ENCODE measurements at places on chromosomes 7 and 10. TPM values are rescaled to one million over a fixed set of nuclear protein-coding genes. Genes with fewer than 3 reads are reported as not detected.

Gene HOXA4
- total RNA-seq: 1.0 TPM

Gene C7orf33
- not detected for total RNA-seq

Gene CLCN1
- 0.16 TPM for total RNA-seq

Gene C10orf71
- total RNA-seq: 0.37 TPM

Gene FBXO24
- 1.6 TPM for total RNA-seq

Gene LOXL4
- 8.8 TPM for total RNA-seq

Gene BET1
- total RNA-seq: 62.7 TPM

Gene ZNF479
- not detected for total RNA-seq

Gene ZCWPW1
- 4.2 TPM for total RNA-seq

Gene HMX2
- total RNA-seq: not detected

Gene NME8
- total RNA-seq: not detected

Gene C10orf105
- 0.26 TPM for total RNA-seq

Gene FFAR4
- 0.16 TPM for total RNA-seq

Gene TPST1
- 172 TPM for total RNA-seq

Gene LHFPL3
- total RNA-seq: 0.26 TPM

Gene STEAP2
- 31.4 TPM for total RNA-seq

Gene MOGAT3
- not detected for total RNA-seq

Gene ELN
- total RNA-seq: 483 TPM

Gene NANOS1
- total RNA-seq: 2.2 TPM

Gene TMEM72
- not detected for total RNA-seq

Gene NPS
- total RNA-seq: not detected

Gene CUL1
- total RNA-seq: 49.8 TPM

Gene CHAT
- not detected for total RNA-seq

Gene CYP26C1
- not detected for total RNA-seq

Gene MLXIPL
- total RNA-seq: 0.37 TPM

Gene MYO3A
- 7.0 TPM for total RNA-seq

Gene CYP3A4
- not detected for total RNA-seq

Gene RARRES2
- 86.2 TPM for total RNA-seq

Gene KCTD7
- total RNA-seq: 18.5 TPM

Gene IGFBP3
- total RNA-seq: 150 TPM

Gene SEMA3A
- 24.3 TPM for total RNA-seq

Gene POMZP3
- total RNA-seq: 3.0 TPM

Gene HOXA6
- 8.4 TPM for total RNA-seq

Gene GPR15LG
- total RNA-seq: 16.6 TPM

Gene ANKRD7
- 3.1 TPM for total RNA-seq

Gene ZPBP
- 0.21 TPM for total RNA-seq

Gene ASIC3
- total RNA-seq: 1.1 TPM

Gene MYH16
- total RNA-seq: not detected

Gene STEAP1
- 5.8 TPM for total RNA-seq

Gene ASAH2
- 1.1 TPM for total RNA-seq

Gene PAPOLB
- total RNA-seq: 2.2 TPM

Gene PRPS1L1
- total RNA-seq: not detected

Gene PVRIG
- 0.21 TPM for total RNA-seq

Gene HECW1
- 0.16 TPM for total RNA-seq

Gene TRIL
- 20.4 TPM for total RNA-seq

Gene SHH
- 13.8 TPM for total RNA-seq

Gene PAX4
- not detected for total RNA-seq

Gene ATRNL1
- total RNA-seq: 153 TPM

Gene PNLIPRP3
- not detected for total RNA-seq

Gene CHST3
- total RNA-seq: 15.9 TPM

Gene HGF
- total RNA-seq: 42.7 TPM

Gene COL13A1
- total RNA-seq: 9.2 TPM

Gene ANXA8
- total RNA-seq: 7.7 TPM

Gene LIPF
- not detected for total RNA-seq

Data from urinary bladder (tissue), 4 donors.